ENCODE measurements at places on chromosomes 6 and 20.
A peak's percentile ranks its signal among the peaks of the same experiment; 100 is the strongest.

GRCh38 chr20:31496761-31497295, 17.4 kb upstream of the HM13 start:
- DNase-seq = no peak

GRCh38 chr20:37223053-37223452, 38.6 kb downstream of the GHRH start:
- DNase-seq = no peak

DNA sequence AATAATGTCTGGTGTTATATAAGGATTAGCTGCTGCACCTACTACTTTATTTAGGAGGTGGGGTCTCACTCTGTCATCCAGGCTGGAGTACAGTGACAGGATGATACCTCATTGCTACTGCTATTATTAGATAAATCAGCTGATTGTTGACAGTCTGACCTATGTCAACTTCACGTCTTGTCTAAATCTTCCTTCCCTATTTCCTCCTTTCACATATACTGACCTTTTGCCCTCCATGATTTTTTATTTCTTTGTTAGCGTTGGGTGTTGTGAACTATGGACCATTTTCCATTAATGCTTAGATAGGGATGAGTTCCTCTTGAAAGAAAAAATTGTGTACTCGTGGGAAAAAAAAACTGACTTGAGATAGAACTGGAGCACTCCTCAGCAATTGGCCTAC, 109.9 kb upstream of the BEND6 start:
- DNase-seq = no peak

- DNase-seq = no peak
Observed at GRCh38 chr6:155228546-155229166, 35.2 kb upstream of the CLDN20 start.

DNA sequence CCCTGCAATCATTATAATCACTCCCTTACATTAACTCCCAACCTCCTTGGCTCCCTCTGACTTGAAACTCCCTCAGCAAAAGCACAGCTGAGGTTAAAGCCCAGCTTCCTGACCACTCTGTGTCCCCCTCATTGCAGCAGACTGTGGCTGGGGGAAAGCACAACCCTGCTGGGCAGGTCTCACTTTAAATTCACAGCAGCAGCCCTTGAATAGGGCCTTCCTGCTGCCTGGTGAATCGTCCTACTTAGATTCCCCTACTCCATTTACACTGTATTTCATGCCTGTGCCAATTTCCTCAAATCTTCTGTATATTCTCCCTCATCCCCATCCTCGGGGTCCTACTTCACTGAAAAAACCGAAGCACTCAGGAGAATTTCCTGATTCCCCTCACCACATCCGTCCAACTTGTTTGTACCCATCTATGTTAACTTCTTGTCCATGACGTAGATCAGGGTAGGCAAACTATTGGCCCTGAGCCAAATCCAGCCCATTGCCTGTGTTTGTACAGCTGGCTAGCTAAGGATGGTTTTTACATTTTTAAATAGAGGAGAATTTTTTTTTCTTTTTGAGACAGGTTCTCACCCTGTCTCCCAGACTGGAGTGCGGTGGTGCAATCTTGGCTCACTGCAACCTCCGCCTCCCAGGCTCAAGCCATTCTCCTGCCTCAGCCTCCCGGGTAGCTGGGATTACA, 31.5 kb upstream of the GCM1 start:
- no peak for DNase-seq

GRCh38 chr6:150636808-150637207, 37.1 kb downstream of the PLEKHG1 start:
- no peak for DNase-seq

GRCh38 chr6:170087941-170088581, 202.8 kb downstream of the DLL1 start:
- DNase-seq = peak; percentile 72

DNA sequence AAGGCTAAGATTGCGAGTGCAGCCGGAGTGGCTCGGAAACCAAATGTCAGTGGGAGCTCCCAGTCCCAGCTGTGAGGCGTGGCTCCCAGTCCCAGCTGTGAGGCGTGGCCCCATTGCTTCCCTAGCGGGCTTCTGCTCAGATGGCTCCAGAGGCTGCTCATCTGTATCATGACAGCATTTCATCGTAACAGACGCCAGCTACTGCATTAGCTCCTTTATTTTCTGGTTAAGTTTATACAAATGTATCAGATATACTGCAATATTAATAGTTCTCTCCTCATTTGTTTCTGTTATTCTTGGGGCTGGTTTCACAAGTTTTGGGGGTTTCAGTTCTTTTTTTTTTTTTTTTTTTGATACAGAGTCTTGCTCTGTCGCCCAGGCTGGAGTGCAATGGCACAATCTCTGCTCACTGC, 34.7 kb upstream of the TBXT start:
- no peak for DNase-seq

DNA sequence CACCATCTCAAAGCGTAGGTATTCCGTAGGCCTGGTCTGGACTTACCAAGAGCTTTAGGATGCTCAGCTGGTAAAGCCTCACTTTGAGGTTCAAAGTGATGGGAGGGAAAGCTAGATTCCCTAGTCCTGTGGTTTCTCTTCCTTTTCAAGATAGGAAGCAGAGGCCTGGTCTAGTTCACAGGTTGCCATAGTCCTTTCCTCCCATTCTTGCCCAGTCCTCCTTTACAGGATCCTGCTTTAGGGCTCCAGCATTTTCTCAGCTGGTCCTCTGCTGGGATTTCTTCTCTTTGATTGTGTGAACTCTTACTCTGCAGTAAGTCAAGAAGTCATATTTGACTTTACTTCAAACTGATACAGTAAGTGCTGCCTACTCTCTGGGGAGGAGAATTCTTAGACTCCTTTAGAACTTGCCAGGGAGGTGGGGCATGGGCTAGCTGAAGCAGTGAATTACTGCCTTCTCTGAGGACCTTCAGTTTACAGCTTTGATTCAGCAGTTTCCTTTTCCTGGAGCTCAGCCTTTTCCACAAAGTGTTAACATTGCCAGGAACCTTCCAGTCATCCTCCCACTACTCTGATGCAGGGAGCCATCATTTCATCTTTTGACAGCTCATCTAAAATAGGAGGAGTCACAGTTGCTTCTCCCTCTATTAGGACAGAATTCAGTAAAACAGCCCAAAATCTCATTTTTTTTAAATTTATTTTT, 42.8 kb upstream of the PLCG1 start:
- DNase-seq = peak; percentile 36

DNA sequence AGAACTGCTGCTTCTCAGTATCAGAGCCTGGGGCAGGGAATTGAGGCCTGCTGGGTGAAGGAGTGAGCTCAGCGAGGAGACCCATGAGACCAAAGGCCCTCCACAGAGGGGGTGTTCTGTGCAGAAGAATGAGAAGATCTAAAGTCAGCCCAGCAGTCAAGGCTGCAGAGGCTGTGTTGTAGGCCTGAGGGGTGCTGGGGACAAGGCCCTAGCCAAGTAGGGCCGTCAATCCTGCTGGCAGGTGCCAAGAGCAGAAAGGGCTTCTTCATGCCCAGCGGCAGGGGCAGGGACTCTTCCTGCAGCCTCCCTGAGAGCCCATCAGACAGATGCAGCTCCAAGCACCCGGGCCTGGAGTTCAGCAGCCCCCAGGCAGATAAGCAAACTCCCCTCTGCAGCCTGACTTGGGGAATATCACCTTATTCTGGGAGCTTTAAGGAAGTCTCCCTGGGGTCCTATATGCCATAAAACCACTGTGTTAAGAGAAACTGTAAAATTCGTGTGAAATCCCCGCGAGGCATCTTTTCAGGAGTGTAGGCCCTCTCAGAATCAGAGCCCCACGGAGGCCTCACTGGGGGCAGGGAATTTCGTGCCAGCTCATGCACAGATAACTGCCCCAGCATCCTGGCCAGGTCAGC, 9.0 kb downstream of the CCDC167 start:
- no peak for DNase-seq

DNA sequence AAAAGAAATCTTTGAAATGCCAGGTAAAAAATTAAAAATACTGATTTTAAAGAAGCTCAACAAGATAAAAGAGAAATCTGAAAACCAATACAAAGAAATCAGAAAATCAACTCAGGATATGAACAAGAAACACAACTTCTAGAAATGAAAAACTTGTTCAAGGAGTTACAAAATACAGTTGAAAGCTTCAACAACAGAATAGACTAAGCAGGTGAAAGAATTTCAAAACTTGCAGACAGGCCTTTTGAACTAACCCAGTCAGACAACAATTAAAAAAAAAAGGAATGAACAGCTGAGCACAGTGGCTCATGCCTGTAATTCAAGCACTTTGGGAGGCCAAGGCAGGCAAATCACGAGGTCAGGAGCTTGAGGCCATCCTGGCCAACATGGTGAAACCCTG, 57.8 kb downstream of the PDSS2 start:
- DNase-seq = no peak

DNA sequence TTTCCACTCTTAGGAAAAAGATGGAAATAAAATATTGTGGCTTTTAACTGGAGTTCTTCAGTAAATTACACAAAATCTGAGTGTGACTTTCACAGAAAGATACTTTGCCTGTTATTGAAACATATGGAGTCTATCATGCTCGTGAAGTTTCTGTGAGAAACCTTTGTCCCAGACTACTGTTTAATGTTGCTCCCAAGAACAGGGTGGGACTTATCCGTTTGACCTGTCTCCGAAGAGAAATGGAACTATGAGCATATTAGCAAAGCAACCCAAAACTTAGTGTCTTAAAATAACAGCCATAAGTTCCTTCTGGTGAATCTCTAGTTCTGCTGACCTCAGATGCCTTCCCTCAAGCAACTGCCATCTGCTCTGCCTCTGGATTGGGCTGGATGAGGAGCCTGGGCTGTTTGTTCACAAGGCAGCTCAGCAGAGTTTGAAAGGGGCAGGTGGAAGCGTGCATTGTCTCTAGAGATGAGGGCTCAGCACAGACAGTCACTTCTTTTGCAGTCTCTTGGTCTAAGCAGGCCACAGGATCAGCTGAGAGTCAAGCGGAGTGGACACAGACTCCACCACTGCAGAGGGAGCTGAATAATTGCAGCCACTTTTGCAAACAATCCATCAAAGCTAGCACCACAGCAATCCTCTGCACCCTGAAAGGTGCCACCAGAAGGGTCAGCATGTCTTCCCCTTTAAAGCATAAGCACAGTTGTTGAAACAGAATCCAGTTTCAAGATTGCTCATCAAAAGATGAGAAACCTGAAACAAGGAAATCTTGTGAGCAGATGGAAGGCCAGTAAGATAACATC, 52.8 kb downstream of the MYB start:
- DNase-seq = no peak

GRCh38 chr20:50426866-50427718, 83.1 kb upstream of the PTPN1 start:
- no peak for DNase-seq

GRCh38 chr20:8212286-8212685, 80.2 kb downstream of the PLCB1 start:
- DNase-seq = no peak

GRCh38 chr6:65170273-65170672, 536.8 kb downstream of the EYS start:
- DNase-seq = no peak

GRCh38 chr6:37492991-37493660, 6.6 kb downstream of the CCDC167 start:
- no peak for DNase-seq

DNA sequence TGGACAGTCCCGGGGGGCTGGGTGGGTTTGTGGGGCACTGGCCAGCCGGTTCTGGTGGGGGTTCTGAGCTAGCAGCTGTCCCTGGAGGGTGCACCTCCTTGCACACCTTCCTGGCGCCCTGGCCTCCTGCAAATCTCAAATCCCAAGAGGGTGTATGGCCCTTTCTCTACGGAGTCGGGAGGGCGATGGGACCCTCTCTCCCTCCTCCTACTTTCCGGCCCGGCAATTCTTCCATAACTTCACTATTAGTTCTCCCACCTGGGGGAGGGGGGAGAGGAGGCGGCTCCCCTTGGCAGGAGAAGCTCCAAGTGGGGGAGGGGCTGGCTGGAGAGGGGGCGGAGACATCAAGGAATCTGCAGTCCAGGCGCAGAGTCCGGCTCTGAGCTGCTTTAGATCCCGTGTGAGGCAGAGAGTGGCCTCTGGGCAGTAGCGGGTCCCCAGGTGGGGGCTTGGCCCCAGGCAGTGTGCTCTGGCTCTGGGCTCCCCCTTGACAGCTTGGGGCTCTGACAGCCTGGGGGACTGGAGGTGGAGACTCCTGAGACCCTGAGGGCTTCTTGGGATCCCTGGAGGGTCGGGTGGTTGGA, 1.4 kb upstream of the LAMA5 start:
- no peak for DNase-seq

- DNase-seq = no peak
Observed at GRCh38 chr20:40954521-40955165, 74.0 kb upstream of the TOP1 start.

DNA sequence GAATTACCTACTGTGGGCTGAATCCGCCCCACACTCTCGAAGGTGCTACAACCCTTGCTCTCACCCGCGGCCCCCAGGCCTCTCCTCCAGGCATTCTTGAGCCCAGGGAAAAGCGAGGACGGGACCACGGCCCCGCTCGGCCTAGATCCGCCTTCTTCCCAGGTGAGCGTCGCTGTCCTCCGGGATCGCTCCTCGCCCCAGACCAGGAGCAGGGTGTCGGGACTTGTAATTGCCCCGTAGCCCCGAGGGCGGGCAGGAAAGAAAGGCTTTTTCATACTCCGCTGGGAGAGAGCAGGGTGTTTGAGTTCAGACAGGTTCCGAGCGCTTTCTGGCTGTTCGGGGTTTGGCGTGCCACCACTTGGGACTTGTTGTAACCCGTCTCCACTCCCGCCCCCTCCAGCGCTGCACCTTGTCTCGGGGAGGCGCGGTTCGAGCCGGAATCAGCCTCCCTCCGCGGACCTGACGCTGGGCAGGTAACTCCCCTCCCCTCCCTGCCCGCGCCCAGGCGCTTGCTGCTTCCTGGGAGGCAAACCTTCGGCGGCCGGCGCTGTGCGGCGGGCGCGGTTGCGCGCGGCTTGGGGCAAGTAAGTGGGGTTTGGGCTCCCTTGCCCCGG, at the start of gene FAM83B:
Gene FAM83B (plus strand): TSS at position 529 of the 614 bp plus-strand sequence. CDS start 23,476 bp downstream, outside the sequence.
- no peak for DNase-seq

- DNase-seq = no peak
Observed at GRCh38 chr6:12586721-12587480, 129.7 kb upstream of the PHACTR1 start.

DNA sequence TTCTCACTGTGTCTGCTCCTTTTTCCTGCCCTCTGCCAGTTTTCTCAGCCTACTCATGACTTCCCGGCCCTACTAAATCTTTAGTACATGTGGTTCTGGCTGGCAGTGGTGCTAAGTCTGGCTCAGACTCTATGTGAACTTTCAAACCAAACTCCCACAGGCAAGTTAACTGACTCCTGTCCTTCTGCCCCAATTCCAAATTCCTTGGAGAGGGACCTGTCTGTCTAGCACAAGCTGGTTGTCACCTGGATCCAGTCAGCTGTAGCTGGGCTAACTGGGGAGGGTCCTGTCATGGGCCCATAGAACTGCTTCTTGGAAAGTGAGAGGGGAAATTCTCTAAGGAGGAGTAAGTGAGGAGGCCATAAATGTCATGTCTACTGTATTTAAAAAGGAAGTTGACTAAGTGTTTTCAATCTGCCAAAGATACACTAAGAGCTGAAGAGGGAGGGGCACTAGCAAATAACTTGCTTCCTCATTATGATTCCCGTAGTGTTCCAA, 240.1 kb downstream of the KCNQ5 start:
- no peak for DNase-seq

- no peak for DNase-seq
Observed at GRCh38 chr6:34970488-34970887, 81.4 kb downstream of the ANKS1A start.

Measured in stimulated activated CD8-positive, alpha-beta memory T cell treated with anti-CD3 and anti-CD28 coated beads, Interleukin-4, amount 100 ng/mL, for 48 hours (primary cell).